AG04450 (cell line): ENCODE measurements at places on chromosomes 1 and 21.

DNA sequence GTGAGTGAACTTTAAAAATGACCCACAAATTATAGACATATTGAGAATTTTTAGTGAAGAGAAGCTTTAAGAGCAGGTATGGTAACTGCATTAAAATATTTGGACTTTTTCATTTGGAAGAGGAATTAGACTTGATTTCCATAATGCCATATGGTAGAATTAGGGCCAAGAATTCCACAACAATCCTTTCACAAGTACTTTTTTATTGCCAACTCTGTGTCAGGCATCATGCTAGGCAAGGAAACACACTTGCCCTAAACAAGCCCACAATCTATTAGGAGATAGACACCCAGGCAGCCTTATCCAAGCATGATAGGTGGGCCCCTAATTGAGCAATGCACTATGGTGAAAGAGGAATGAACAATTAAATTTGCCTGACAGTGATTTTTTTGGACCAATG is 353.0 kb downstream of the TGFB2 start:
- DNase-seq = no peak

DNA sequence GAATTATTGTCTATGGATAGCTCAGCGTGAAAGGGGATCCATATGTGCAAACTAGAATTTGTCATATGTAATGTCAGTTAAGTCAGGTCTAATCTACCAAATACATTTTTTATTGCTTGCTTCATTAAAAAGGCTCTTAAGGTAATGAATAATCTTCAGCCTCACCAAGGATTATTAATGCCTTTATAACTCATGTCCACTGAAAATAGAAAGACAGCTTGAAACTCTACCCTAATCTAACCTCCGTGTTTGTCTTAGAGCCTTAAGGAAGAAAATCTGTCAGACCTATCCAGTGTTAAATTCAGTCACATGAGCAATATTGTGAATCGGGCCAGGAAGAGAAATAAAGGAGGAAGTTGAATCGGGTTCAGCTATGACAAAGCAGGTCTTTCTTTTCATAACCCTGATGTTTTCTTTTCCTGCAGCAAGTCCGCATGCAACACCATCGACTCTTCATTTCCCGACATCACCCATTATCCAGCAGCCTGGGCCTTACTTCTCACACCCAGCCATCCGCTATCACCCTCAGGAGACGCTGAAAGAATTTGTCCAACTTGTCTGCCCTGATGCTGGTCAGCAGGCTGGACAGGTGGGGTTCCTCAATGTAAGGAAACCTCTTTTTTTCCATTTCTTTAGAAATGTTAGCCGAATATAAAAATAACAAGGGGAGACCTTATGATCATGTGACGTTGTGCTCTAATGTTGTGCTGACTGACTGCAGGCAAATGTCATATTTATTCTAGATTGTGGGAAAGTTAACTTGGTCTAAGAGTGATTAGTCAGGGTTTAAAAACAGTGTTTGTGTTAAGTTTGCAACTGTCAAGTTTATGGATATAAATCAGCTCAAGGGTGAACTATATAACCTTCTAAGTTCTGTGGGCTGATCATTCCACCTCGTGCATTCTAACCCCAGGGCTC is 321.0 kb downstream of the TM2D1 start:
- no peak for DNase-seq

DNA sequence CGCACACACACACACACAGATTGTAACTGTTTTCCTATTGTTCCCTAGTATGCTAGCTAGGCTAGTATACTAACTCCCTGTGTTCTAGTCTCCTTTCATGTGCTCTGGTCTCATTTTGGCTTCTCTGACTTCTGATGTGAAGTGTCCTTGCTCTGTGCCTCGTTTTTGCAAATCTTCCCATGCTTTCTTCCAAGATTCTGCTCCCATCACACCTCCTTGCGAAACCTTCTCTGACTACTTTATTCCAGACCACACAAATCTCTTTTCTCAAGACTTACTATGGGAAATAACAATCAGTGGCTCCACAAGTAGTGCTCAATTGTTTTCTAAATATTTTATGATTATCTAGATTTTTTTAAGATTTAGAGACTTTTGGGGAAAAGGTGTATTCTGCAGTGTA is 10.3 kb downstream of the PRRX1 start:
- DNase-seq = no peak

DNA sequence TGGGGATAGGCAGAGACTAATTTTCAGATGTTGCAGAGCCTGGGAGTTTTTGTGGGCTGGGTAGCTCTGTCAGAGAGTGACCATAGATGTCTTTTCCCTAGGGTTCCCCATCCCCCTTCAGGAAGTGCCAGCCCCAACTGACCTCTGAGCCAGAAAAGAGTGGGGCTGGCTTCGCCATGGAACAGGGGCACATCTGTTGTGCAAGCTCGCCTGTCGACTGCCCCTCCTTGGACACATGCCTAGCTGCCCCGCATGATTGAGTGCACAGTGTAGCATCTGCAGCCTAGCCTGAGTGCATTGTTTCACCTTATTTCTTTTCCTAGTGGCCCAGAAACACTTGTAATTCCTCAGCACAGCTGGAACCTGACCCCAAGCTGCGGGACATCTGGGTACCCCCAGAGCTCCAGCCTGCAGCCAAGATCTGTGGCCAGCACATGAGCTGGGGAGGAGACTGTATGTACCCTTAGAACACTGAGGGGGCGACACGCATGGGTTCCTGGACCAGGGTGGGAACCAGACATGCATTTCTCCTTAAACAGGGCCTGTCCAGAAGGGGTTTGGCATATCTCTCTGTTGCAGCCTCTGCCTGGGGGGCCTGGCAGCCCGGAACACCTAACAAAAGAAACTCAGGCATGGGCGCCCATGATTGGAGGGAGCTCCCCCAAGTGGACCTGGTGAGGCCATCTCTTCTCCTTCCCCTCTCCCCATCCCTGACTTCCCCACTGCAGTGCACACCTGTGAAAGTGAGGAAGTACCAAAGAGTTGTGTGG is 55.2 kb downstream of the SYT14 start:
- DNase-seq = no peak

DNA sequence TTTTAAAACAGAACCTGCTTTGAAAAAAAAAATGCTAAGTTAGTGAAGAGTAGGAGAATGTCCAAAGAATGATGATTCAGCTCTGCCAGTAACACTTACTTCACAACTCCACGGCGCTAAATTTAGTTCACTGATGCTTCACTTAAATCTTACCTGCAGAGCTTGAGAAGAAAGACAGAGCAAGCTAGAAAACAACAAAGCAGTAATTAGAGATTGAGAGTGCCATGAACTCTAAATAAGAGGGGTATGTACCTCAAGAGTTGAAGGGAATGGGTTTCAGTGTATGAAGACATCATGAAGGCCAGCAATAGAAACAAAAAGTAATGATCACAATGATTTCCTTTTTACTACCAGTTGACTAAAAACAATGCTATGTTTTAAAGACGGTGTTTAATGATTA is 32.8 kb downstream of the EPRS1 start:
- DNase-seq = no peak

GRCh38 chr1:169106921-169107602 is 572 bp downstream of the ATP1B1 start:
- no peak for DNase-seq

GRCh38 chr1:201545851-201546492 is 7.0 kb downstream of the NAV1 start:
- DNase-seq = no peak

DNA sequence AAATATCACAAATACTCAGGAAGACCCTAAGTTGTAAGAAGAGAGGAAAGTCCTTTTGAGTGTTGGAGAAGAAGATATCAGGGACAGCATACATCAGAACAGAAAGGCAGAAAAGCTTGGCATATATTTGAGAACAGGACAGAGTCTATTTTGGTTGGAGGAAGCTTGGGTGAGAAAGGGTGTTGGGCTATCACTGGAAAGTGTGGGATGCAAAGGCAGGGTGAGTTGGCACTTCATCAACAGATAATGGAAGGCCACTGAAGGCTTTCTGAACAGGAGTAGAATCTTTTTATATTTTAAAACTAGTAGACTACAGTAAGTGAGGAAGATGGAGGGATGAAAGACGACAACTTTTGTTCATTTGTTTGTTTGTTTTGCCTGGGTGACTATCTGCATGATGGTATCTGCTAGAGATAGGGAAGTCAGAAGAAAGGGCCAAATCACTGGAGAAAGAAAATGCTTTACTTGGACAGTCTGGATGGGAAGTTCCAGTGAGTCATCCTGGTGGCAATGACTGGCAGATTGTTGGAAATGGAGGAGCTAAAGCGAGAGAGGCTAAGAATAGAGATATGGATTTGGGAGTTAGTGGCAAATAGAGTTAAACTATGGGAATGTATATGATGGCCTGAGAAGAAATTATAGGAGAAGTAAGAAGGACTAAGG is 33.7 kb upstream of the KCNA2 start:
- no peak for DNase-seq

- DNase-seq = no peak
These were observed 13.6 kb downstream of the NFYC start for GRCh38 chr1:40704817-40705733.

DNA sequence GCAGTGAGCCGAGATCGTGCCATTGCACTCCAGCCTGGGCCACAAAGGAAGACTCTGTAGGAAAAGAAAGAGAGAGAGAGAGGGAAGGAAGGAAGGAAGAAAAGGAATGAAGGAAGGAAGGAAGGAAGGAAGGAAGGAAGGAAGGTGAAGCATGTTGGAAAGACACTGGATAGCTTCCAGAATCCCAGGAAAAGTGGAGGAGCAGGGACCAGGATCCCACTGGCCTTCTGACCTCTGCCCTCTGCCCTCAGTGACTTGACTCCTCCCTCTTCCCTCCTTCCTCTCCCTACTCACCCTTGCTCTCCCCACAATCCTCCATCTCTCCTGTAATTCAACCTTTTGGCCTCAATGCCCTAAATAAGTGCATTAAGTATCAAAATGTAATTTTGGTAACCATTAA is 4.1 kb upstream of the UTS2 start:
- no peak for DNase-seq
